ENCODE measurements at places on chromosomes 2 and 18.

GRCh38 chr2:33247365-33247764 lies 229.1 kb upstream of the RASGRP3 start:
- DNase-seq: no peak

- no peak for DNase-seq
Measured at GRCh38 chr2:70873541-70873940, 37.9 kb upstream of the CD207 start.

DNA sequence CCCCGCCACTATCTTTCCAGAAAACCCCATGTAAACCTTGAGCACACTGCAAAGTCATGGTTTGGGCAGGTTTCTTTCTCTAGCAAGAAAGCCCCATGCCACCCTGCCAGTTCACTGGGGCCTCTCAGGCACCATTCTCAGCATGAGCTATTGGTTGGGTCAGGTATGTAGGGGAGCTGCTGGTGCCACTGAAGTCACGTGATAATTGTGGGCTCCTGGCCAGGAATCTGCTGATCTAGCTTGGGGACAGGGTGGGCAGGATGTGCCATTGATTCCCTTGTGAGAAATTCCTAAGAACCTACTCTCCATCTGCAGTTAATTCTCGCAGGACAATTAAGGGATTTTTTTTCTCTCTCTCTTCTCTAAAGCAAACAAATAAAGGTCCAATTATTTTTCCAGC lies 26.5 kb upstream of the HNMT start:
- no peak for DNase-seq

- DNase-seq: peak; percentile 36
Measured at GRCh38 chr2:38462121-38462661, 85.1 kb upstream of the ATL2 start.

DNA sequence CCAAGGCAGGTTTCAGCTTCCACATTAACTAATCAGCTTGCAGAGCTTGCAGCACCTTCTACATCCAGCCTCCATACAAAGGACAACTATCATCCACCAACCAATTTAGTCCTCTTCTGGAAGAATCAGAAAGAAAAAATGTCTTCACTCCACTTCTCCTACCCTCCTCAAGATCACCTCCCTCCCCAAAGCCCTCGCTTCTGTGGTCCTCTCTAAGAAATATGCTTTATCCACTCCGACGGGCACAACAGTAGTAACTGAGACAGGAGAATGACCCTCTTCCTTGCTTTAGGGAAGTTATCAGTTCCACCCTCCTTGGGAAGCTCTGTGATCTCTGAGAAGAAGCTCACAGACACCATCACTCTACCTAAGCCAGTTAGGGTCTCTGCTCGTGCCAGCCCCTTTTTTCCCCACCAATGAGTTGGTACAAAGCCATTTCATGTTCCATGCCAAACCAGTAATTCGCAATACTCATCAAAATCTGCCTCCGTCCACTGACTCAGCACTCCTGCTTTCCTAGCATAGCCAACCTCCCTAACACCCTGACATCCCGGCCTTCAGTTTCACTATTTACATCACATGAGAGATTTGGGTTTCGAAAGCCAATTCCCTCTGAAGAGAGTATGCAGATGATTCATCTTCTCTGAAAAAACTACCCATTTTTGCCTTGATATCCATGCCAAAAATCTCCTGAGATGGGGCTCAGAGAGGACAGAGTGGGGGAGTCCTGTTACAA lies 114.1 kb upstream of the PKDCC start:
- no peak for DNase-seq

Data from stimulated activated naive CD4-positive, alpha-beta T cell treated with Interleukin-2 at 50 U/mL for 16 hours (primary cell).